ENCODE measurements at places on chromosomes 12 and 14.

DNA sequence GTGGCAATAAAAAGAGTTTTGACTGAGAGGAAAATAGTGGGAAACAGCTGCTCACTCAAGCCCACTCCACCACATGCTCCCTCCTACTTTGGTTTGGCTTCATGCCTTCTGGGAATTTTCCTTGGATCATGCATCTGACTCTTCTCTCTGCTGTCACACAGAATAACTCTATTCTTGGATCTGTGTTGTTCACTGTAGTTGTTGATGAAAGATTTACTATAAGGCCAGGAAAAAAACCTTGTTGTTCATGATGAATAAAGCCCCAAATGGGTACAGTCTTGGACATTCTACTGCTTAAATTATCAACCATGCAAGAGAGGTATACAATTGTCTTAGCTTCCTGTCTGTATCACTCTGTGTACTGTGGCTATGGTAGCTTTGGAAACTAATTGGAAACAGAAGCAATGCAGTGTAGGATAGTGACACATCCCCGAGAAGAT is 70.5 kb downstream of the TMX1 start:
- DNase-seq: no peak

- DNase-seq: no peak
Measured at GRCh38 chr12:63869656-63870055, 25.2 kb downstream of the SRGAP1 start.

- no peak for DNase-seq
Measured at GRCh38 chr12:18139254-18139653, 49.3 kb upstream of the RERGL start.

DNA sequence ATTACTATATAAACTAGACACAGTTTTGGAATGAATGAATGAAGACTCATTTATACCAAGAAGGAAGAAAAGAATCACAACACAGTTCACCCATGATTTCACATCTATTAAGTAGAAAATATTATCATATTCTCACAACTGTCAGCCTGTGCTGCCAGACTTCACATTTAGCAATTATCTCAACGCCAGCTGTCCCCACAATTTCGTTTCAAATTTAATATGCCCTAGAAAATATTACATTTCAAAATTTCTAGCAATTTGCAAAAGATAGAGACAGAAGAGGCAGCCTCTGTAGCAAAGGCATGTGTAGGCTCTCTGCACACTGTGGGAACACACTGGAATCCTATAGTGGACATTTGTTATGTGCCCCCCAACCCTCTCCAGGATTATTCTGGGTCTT is 83.6 kb downstream of the ANKS1B start:
- no peak for DNase-seq

GRCh38 chr14:95667249-95667693 is 19.0 kb upstream of the TCL1B start:
- DNase-seq: no peak

DNA sequence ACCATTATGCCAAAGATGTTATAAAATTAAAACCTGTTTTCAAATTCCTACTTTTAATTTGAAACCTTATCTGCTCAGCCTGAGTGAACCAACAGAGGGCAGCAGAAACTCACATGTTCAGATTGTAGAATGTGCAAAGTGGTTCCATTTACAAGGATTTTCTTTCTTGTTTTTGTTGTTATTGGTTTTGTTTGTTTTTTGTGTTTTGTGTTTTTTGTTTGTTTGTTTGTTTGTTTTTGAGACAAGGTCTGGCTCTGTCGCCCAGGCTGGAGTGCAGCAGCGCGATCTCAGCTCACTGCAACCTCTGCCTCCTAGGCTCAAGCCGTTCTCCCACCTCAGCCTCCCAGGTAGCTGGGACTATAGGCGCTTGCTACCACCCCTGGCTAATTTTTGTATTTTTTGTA is 22.8 kb upstream of the GARIN2 start:
- no peak for DNase-seq

- no peak for DNase-seq
Measured at GRCh38 chr14:67653651-67654280, 20.7 kb downstream of the VTI1B start.

- DNase-seq: no peak
Measured at GRCh38 chr12:72444125-72444524, 172.0 kb downstream of the TRHDE start.

DNA sequence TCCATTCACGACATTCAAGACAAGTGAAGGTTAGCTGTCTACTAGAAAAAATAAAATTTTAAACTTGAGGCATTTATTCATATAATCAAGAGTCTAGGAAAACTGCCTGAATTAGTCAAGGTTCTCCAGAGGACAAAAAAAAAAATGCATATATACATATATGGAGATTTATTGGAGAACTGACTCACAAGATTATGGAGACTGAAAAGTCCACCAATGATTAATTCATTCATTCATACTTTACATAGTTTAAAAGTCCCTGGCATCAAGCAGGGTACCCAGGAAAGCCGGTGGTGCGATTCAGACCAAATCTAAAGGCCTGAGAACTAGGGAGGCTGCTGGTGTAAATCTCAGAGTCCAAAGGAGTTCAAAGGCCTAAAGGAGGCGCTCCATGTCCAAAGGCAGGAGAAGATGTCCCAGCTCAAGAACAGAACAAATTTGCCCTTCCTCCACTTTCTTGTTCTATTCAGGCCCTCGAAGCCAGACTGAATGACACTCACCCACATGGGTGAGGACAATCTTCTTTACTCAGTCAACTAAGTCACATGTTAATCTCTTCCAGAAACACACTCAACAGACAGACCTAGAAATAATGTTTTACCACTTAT is 64.3 kb downstream of the ANKS1B start:
- no peak for DNase-seq
